ENCODE measurements at places on chromosomes 7 and 10.

- no peak for DNase-seq
Observed at GRCh38 chr10:132098539-132099388, 33.0 kb downstream of the JAKMIP3 start.

- no peak for DNase-seq
Observed at GRCh38 chr10:120715171-120715570, 136.0 kb upstream of the WDR11 start.

GRCh38 chr10:1184541-1185430, 128.6 kb downstream of the WDR37 start:
- no peak for DNase-seq

DNA sequence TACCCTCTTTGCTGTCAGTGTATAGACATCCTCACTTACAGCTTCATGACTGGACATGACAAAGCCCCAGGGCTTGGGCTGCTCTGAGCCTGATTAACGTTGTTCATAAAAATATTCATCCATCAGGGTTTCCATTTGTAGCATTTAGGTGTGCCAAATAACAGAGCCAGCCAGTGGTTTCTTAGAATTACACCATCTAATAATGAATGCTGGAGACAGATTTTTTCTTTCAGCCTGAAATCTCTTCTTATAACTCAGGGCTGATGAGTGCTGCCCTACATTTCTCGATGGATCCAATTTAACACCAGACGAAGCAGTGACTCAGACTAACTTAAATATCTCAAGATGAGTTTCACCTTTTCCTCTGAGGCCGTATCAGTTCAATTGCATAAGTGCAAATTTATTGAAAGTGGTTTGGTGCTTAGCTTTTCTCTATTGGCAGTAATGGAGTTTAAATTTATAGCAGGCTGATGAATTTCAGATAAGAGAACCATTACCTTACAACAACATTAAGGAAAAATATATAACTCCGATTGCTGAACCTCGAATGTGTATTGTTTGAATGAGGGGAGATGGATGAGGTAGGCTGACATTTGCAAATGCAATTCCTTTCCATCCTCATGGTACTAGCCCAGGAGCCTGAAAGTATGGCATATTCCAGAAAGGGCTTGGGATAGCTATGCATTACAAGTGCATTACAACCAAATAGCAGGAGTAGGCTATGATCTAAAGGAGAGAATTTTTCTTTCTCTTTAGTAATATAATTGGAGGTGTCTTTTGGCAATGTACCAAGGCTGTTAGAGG, 900.6 kb downstream of the KCNMA1 start:
- no peak for DNase-seq

DNA sequence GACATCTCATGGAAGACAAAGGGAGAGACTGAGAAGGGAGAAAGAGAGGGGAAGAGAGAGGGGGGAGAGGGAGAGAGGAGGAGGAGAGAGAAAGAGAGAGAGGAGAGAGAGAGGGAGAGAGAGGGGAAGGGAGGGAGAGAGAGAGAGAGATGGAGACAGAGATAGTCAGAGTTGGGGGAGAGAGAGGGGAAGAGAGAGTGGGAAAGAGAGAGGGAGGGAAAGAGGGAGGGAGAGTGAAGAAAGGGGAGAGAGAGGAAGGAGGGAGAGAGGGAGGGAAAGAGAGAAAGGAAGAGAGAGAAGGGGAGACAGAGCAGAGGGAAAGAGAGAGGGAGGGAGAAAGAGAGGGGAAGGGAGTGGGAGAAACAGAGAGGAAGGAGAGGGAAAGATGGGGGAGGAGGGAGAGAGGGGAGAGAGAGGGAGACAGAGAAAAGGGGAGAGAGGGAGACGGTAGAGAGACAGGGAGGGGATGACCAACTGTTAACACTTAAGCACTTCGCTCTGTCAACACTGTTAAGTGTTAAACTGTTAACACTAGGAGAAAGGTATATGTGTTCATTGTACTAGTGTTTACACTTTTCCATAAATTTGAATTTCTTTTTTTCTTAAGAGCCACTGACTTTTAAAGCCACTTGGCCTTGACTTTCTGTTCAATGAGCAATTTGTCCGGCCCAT, 21.8 kb upstream of the SDK1 start:
- no peak for DNase-seq

GRCh38 chr7:83178796-83179195, 16.1 kb upstream of the PCLO start:
- no peak for DNase-seq

DNA sequence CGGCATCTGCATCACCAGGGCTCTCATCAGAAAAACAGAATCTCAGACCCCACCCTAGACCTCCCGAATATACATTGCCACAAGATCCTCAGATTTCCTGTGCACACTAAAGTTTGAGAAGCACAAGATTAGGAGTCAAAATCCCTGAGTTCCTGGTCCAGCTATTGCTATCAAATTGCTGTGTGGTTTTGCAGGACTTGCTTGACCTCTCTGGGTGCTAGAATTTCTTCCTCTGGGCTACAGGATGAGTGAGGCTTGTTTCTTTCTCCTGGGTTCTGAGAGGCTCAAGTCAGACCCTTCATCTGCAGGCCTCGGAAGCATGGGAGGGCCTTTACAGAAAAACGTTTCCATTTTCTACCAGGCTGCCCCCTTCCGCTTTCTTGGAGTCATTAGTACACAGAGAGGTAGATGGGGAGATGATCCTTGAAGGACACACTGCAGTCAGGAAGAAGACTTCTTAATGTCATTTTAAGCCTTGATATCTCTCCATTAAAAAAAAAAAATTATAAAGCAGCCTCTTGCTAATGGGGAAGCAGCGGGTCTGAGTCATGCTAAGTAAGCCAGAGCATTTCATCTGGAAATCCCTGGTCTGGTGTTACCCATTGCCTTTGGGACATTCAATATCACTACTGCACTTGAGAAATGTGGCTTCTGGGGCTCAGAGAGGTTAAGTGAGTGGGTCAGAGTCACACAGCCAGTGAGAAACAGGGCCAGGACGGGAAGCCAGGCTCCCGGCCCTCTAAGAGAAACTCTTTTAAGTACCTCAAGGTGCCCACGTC, 173.5 kb downstream of the KCNMA1 start:
- no peak for DNase-seq

Measured in BE2C (cell line).